Stimulated activated CD8-positive, alpha-beta memory T cell treated with anti-CD3 and anti-CD28 coated beads, Interleukin-4, amount 100 ng/mL, for 48 hours (primary cell): ENCODE measurements at places on chromosomes 6 and 20.

DNA sequence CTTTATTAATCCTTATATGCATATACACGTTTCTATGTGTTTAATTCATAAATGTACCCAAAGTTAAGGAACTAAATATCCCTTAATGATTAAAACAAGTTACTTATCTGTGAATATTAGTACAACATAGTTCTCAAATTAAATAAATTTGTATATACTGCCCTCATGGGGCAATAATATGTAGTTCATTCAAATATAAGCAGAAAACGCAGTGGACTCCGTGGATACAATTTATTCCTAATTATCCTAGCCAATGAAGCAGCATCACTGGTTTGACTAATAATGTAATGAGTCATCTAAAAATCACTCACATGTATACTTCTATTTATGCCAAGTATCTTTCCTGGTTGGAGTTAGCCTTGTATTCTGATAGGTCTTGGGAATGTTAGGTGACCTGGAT, 111.6 kb downstream of the TBC1D32 start:
- no peak for DNase-seq

DNA sequence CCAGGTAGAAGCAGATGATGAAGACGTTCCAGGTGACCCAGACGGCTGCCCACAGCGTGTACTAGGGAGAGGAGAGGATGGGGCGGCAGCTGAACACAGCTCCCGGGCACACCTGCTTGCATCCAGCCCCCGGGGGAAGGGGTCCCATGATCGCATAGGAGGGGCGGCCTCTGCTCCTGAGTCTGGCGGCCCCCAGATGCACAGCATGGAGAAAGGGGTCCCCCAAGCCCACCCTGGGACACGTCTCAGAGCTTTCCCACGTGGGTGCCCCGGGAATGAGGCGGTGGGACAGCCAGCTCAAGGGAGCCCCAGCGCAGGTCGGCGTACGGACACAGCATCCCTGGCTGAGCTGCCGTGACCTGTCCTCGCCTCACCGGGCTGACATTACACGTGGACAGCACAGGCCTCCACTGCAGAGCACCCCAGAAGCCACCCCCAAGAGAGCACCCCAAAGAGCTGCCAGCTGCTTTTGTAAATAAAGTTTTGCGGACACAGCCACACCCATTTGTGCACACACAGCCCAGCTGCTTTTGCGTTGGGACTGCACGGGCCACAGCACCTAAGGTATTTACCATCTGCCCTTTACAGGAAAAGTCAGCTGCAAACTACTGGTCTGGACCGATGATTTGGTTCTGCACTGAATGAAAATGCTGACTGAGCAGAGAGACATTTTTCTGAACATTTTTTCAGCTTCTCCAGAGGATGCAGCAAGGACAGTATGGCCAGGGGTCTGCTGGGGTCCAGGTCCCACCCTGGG, 5.2 kb downstream of the NKAIN4 start:
- DNase-seq, result no peak

DNA sequence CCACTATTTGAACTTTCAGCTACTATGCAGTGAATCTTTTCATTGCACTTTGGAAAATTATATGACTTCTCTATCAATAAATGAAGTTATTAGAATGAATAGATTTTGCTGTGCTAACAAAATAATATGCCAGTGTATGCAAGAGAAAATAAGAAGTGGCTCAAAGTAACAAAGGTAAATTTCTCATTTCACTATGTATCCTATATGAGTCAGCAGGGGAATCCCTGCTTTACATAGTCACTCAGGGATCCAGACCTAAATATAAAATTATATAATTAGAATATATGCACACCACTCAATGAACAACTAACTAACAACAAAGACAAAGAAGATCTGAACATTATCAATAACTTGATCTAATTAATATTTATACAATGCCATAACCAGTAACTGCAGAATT, 390.8 kb upstream of the IRAK1BP1 start:
- no peak for DNase-seq

GRCh38 chr6:27312950-27313271, 838 bp upstream of the POM121L2 start:
- no peak for DNase-seq

- peak; percentile 34 for DNase-seq
Measured at GRCh38 chr20:54284928-54285704, 77.2 kb downstream of the PFDN4 start.

DNA sequence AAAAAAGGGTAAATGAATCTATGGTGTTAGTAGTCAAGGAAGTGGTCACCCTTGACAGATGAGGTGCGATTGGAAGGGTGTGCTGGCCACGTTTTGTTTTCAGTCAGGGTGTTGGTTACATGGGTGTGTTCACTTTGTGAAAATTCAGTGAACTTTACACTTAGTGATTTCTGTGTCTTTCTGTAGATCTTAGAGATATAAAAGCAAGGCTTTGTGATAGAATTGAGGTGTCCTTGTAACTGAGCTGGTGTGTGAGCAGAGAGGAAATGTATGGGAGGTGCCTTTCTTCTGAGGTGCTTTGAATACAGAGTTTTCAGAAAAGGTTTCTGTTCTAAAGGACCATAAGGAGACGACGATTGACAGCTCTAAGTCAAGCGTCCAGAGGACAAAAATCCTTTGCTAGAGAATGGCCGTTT, 90.5 kb downstream of the SAMD3 start:
- DNase-seq, result peak; percentile 57

DNA sequence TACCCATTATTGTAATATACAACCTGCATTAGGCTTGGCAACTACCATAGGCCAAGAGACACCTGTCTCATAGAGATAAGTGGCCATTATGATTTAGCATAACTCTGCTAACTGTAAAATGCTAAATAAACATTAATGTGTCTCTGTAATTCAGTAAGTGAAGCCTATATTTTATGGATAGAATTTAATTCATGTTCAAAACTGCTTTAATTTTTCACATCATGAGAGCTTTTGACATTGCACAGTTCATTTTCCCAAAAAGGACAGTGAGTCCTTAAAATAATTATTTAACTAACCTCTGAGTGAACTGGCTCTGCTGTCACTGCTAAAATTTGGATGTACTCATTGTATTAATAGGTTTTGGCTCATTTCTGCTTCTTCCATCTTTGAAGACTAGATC, 41.4 kb upstream of the TMX4 start:
- DNase-seq, result no peak

DNA sequence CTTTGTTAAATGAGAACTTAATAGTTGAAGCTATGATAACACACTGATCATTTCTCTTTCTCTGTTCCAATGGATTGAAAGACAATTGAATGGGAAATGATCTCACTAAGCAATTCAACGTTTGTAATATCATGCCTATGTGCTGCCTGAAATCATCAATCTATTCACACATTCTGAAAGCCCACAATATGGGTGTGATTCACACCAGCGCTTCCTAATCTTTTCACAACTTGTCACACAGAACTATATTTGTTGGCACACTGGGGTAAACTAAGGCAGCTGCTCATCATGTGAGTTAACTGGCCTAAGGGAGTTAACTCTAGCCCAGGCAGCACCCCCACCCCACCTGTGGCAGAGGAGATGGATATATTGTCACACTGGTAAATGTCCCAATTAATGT, 37.1 kb upstream of the UTRN start:
- peak; percentile 33 for DNase-seq

DNA sequence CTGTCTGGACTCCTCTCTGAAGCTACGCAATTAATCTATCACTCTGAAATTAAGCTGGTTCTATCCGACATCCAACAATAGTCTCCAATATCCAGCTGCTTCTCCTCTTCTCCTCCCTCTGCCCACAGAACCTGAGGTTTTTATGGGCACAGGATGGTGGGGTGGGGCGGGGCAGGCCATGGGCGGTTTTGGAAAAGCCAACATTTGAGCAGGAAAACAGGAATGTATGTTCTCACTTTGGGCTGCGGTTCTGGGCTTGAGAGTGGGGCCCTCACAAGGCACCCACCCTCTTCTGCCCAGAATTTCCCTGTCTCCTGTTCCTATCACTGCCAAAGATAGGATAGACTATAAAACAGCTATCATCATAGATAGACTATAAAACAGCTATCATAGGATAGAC, 1144.2 kb downstream of the EPHA7 start:
- DNase-seq, result no peak

DNA sequence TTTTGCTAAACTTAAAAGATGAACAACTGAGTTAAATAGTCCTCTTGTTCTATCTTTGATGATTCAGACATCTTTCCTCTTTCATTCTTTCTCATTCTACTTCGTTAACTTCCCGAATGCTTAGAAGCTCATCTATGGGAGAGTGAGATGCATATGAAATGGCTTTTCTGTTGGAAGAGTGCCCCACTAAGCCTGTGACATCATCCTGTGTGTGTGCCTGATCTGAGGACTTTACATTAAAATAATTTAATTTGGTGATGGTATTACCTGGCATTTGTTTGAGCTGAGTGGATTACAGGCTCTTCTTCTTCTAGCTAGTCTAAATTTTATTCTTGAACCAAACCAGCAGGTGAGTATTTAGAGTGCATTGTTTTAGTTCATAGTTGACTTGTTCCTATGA, 626.5 kb downstream of the QKI start:
- DNase-seq, result no peak

DNA sequence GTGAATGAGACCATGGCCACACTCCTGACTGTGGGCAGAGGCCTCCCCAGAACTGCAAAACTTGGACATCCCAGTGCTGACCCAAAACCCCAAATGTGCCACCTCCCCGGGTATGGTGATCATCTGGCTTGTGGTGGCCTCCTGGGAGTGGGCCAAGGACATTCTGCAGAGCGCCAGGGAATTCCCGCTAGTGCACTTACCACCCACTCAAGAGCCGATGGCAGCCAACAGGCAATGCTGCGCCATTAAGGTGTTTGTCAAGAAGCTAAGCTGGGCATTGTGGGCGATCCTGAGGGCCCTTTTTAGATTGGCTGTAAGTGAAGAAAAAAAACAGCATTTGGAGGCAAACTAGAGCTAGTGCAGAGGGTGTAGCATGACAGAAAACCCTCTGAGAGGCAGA, 9.4 kb downstream of the MMP24 start:
- DNase-seq, result no peak

DNA sequence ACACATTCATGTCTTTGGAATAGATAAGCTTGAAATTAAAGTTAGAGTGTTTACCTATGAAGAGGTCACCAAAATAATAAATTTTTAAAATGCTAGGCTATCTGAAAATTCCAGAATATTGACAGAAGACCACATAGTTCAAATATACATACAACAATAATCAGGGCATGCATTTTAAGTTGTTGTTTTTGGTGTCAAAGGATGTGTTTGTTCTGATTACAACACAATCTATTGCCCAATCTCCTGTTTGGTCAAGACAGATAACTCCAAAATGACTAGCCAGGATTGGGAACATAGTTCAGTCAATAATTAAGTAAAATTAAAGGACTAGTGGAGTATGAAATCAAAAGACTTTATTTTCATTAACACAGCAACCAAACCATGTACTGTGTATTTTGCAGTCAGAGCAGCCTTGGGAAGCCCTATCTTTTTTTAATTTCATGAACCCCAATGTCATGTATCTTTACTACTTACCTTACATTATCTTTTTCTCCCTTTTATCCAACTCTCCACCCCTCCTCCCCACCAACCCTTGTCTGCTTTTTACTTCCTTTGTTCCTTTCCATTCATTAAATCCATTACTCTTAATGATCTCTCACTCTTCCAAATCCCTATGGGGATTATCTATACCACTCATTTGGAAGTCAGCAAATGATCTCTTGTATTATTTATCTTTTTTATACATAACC, 111.2 kb downstream of the CDK19 start:
- no peak for DNase-seq

GRCh38 chr6:163243692-163244589, 170.6 kb upstream of the QKI start:
- no peak for DNase-seq

- DNase-seq, result no peak
Measured at GRCh38 chr6:129263176-129263575, 380.2 kb downstream of the LAMA2 start.

DNA sequence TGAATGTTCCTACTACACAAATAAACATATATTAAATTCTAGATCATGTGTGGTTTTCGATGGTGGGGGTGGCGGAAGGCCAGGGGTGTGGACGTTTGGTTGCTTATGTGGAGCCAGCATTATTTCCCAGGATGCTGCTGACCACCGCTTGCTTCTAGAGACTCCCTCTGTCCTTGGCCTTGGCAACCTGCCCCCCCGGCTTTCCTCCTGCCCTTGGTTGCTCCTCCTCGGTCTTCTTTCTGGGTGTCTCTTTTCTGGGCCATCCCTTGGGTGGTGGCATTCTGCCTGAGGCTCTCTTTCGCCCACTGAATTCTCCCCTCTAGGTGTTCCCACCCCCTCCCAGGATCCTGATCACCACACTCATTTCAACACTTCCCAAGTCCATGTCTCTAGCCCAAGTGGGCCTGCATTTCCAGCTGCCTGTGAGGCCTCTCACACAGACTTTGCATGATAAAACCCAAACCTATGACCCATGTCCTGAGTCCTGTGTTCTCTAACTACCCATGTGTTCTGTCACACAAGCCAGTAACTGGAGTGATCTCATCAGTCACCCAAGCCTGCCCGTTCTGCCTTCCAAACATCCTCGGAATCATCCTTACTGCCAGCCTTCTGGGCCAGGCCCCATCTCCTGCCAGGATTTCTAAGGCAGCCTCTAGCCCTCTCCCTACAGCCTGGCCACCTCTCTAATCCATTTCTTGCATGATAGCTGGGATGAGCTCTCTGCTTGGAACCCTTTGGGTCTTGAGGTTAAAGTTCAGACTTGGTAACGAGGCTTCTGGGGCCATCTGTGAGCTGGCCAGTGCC, 71.2 kb downstream of the CDS2 start:
- DNase-seq, result no peak

GRCh38 chr20:1266167-1266973, at the start of gene SNPH:
TSS of gene SNPH (plus strand) at chr20:1266294. CDS start at chr20:1296240, 29,946 bp downstream.
- DNase-seq, result peak; percentile 76

DNA sequence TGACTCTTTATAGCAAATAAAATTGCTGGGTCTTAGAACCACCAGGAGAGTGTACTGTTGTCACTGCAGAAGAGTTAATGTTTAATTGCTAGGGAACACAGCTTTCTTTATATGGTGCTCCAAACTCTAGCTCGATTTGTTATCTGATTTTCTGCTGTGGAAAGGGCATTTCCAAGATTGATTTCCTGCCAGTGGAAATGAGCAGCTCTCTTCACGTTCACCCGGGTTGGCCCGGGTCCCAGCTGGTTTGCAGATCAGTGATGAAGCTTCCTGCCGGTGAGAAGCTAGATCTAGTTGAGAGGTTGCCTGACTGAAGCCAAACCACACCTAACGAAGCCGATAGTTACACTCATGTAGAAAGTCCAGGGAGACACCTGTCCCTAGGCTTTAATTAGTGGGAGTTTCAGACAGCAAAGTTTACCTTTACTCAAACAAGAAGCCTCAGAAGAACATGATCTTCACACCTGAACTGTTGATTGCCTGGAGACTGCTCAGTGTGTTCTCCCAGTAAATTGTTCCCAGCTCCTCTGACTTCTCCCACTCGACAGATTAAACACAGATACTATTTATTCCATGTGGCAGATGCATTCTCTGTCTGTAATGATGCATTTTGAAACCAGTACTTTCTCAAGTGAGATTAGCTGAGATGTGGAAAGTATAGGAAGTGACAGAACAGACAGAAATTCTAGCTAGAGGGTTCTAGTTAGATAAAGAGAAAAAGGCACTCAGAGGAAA, 27.8 kb downstream of the PAQR8 start:
- DNase-seq, result peak; percentile 61
